ENCODE measurements at places on chromosomes 2 and 18.

DNA sequence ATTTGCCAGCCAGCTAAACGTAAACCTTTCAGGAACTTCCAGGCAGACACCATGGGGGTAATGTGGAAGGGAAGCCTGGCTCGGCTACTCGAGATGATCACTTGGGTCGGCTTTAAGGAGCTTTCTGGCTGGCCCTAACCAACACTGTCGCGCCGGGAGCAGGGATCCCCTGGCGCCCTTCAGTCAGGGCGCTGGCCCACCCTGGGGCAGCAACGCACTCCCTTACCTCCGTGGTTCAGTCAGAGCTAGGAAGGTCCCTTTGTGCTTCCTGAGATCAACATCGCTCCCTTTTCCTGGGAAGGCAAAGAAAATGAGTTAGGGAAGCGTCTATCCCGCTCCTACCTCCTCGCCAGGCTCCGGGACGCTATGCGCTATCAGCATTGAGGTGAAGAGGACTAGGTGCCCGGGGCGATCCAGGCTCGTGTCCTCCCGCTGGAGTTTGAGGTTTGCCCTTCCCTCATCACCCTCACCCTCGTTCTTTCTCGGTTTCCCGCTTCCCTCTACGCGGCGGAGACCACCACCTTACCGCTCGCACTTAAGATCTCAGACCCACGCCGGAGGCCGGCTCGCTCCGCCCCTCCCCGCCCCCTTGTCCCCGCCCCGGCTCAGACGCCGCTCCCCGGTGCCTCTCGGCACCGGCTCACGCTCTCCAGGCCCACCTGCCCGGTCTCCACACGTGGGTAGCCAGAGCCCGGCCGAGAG, 449 bp upstream of the ATRAID start:
- no peak for DNase-seq

DNA sequence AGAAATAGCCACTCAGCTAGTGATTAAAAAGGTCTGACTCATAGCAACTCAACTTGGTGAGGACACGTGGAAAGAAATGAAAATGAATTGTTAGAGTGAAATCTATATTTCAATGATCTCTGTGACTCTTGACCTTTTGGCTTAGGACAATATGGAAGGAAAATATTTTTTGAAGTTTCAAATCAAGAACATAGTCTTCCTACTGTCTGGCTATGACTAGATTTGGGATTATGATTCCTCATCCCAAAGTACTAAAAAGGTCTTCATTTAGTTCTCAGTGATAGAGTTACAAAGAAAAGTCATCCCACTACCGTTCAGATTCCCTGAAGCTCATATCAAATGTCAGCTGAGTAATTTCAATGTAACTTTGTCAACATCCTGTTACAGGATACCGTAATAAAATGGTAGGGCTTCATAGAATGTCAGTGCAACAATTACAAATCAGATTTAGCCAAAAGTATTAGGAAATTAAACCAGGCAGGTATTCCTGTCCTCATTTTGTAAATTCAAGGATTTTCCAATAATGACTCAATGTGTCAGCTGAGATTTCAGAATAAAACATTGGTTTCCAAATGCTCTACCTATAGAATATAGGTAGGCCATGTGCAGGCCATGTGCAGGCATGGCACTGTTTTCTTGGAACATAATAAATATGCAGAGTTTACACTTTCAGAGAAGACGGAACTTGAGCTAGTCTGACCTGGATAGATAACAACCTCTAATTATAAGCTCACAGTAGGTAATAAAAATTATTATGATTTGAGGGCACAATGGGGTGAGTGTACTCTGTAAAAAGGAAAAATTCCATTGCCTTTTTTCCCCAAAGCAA, 36.0 kb downstream of the ANKRD29 start:
- DNase-seq: no peak

- no peak for DNase-seq
These were observed 10.7 kb downstream of the FN1 start for GRCh38 chr2:215425021-215425782.

- no peak for DNase-seq
These were observed 53.7 kb upstream of the MGAT5 start for GRCh38 chr2:134200036-134200618.

DNA sequence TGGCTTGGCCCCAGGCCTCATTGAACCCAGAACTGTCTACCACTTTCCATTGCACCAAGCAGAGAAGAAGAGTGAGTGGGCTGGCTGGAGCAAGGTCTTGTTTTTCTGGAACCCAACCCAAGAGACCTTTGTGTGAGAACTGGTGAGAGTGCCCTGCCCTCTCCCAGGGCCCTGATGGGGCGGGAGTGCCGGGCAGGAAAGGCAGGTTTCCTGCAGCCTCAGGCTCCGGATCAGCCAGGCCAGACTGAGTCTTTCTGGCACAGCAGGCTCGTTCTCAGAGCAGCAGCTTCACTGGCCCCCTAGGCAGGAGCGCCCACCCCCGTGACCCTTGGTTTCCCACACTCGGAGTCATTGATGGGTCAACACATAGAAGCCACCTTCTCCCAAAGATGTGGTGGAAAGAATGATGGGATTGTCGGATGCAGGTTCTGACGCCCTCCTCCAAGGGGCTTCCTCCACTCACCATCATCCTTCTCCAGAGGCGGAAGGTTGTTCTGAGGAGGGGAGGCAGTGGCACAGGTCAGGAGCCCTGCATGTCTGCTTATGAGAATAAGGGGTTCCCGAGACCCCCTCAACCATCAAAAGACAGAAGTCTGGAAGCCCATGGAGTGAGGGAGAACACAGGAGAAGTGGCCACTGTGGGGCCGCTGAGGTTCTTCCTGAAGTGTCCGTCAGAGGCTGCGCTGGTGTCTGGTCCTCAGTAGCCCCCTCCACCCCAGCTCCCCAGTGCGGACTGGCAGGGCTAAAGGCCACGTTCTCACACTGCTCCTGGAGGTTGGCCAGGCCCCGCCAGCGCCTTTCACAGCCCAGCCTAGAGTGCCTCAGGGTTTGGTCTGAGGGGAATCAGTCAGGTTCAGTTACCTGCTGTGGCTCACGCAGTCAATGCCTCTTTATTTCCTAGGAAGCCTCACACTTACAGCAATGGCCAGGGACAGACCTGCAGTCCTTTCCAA, 62.8 kb upstream of the LAPTM4A start:
- DNase-seq: no peak

- no peak for DNase-seq
These were observed 2139.8 kb upstream of the CELF4 start for GRCh38 chr18:39705362-39705761.

Data from stimulated activated CD8-positive, alpha-beta memory T cell treated with anti-CD3 and anti-CD28 coated beads, Interleukin-7, amount 100 ng/mL, for 1 hour (primary cell).